Lung microvascular endothelial cell (primary cell): ENCODE measurements at places on chromosomes 13 and 19. TPM values are rescaled to one million over a fixed set of nuclear protein-coding genes. Genes with fewer than 3 reads are reported as not detected.

DNA sequence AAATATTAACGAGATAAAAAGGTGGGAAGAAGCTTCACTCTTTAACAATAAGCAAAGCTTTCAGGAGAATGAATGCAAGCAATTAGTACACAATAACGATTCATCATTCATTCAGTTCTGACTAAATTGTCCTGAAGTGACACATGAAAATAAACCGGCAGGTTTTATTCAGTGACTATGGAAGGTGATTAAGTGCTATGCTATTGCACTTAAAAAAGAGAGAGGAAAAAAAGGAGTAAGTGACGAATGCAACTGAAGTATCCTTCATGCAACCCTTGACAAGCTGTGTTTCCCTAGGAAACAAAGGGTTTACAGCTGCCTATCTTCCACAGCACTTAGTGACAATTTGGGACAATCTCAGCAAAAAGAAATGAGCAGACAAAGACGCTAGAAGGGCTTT lies 1.4 kb downstream of the LIG4 start:
- DNase-seq, result no peak

ZNF17 gene
- 6.8 and 10.9 TPM in 2 replicates for total RNA-seq

DNA sequence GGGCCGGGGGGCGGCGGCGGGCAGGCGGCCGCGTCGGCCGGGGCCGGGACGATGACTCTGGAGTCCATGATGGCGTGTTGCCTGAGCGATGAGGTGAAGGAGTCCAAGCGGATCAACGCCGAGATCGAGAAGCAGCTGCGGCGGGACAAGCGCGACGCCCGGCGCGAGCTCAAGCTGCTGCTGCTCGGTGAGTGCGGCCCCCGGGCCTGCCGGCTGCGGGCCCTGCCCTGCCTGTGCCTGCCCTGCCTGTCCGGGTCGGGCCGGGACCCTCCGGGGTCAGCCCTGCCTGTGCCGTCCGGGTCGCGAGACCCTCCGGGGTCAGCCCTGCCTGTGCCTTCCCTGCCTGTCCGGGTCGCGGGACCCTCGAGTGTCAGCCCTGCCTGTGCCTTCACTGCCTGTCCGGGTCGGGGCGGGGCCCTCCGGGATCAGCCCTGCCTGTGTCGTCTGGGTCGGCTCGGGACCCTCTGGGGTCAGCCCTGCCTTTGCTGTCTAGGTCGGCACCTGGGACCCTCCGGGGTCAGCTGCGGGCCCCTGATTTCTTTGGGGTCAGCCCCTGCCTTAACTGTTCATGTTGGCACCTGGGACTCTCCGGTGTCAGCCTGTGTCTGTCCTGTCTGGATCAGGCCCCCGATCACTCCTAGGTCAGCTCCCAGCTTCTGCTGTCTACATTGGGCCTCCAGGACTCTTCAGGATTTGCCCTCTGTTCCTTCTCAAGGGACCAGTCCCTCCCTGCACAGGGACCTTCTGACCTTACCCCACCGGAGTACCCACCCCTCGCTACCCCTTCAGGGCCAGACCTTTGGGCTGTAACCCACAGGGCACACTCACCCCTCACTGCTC lies 659 bp downstream of the GNA11 start:
- DNase-seq, result peak; percentile 43

DNA sequence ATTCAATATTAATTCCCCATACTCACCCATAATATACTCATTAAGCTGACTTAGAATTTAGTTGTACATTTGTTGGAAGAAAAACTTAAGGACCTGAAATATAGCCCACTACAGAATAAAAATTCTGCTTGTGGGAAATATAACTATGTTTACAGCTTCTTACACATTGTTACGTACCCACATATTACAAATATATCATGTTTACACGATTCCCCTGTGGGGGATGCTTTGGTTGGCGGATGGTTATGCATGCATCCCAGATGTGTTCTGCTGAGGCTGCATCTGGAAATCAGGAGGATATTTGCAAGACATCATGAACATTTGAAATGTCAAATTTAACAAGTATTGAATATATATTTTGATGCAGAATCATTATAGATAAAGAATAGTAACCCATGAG lies 79.5 kb upstream of the KL start:
- DNase-seq, result no peak

SYT5 gene
- not detected in 2 replicates for total RNA-seq

DNA sequence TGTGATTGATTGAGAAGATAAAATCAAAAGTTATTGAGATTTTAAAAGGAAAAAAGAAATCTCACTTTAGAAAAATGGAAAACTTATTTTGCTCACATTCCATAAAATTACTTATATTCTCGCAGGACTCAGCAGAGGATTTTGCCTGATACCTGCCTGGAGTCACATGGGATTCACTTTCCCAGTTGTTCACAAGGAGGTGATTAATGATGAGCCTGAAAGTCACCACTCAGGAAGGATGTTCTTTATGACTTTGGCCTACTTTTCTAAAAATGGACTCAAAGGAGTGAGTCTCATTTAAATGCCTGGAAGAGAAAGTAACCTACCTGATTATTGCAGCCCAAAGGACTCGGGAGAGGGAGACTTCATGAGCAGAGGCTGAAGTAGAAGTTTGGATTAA lies 34.5 kb upstream of the FAM216B start:
- no peak for DNase-seq
